Caki2 (cell line): ENCODE measurements at places on chromosomes 1 and 21. TPM values are rescaled to one million over a fixed set of nuclear protein-coding genes. Genes with fewer than 3 reads are reported as not detected.

DNA sequence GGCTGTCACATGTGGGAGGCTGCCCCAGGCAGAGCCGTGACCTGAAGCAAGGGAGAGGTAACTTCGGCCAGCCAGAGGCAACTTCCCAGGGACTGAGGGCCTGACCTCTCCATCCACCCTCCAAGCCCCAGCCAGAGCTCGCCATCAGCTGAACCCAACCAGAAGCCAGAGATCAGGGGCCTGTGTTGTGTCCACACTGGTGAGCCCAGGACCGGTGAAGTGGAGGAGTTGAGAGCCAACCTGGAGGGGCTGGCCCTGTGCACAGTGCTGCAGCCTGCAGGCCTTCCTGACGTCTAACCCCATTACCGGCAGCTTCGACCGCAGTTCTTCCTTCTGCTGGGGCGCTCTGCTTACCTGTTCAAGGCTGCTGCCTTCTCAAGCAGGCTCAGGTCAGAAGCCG, 19.6 kb upstream of the PDE9A start:
- DNase-seq, result no peak

DNA sequence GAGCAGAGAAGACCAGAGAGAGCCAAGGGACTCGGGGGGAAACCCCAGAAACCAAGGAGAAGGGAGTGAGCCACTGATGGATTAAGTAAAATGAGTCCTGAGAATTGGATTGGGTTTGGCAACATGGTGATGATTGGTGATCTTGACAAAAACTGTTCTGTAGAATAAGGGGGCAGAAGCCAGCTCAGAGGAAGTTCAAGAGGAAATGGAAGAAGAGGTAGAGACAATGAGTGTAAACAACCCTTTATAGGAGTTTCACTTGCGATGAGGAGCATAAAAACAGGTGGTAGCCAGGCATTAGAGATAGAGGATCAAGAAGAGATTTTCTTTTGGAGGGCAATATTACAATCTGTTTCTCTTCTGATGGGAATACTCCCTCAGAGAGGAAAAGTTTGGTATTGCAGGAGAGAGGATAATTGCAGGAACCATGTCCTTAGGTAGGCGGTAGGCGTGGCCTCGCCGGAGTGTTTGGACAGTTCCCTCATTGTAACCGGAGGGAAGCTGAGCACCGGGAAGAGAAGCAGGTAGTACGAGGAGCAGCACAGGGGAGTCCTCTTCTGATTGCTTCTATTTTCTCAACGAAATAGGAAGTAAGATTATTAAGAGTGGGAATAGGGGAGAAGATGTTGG, 68.4 kb upstream of the TENT5C start:
- DNase-seq, result no peak

GRCh38 chr1:29156543-29157268, 25.0 kb downstream of the SRSF4 start:
- no peak for DNase-seq

OBSCN gene
- total RNA-seq, result 16.7 and 31.5 TPM in 2 replicates

DNA sequence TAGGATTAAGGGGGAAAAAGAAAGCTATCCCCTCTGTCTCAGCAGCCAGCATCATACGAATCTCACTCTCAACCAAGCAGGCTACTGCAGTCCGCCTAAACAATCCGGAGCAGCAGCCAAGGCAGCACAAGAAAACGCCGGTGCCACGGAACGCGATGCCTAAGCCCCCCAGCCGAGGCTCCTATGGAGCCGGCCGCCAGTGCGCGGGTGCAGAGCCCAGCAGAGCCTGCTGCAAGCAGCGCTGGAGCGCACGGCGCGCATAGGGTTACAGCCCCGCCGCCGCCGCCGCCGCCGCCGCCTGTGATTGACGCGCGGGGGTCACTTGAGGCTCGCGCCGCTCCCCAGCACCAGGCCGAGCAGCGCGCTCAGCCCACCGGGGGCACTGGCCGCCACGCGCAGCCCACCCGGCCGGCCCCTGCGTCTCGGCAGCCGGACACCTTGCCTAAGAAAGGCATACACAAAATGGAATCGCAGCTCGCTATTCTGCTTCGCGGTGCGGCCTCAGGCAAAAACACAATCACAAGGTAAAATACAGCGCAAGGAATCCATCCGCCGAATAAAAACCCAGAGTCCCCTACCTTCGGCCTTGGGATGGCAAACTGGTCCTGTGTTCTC, 780 bp downstream of the HIVEP3 start:
- DNase-seq, result peak; percentile 41

DNA sequence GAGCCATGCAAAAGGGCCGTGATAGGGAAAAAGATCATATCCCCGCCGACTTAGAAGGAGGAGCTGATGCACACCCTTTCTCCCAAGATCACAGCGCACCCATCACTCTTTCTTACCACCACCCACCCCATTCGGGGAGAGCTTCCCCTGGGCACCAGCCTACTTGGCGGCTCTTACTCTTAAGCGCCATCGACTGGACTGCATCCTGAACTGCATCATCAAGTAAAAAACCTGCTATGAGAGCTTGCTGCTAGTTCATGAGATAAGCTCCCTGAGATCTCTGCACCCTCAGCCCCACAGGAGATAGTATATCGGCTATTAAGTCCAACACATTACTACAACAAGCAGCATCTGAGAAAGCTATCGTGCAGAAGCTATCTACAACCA, 125.1 kb downstream of the BARHL2 start:
- no peak for DNase-seq

DNA sequence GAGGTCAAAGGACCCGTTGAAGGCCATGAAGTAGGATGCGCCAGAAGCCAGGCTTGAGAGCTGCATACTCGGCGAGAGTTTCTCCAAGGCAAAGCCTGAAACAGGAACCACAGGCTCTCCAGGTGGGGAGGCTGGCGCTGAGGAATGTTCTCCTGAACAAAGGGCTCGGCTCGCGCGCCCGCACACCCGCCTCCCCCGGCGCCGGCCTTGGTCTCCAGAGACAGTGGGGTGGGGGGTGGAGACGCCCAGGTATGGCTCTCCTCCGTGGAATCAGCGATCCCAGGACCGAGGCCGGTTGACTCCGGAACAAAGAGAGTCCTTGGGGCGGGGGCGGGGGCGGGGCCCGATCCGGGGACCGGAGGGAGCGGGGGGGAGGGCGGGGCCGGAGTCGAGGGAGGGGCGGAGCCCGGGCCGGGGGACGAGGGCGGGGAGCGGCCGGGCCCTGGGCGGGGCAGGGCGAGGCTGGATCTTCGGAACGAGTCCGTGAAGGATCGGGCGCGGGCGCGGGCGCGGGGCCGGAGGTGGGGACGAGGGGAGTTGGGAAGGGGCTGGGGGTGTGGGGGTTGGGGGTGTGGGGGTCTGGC, 85.0 kb downstream of the NKAIN1 start:
- peak; percentile 79 for DNase-seq

GRCh38 chr1:196464480-196464941, 143.7 kb downstream of the KCNT2 start:
- DNase-seq, result peak; percentile 69

GRCh38 chr1:46747683-46748288, 28.9 kb upstream of the EFCAB14 start:
- no peak for DNase-seq

HSD3B1 gene
- not detected in 2 replicates for total RNA-seq

GRCh38 chr1:207579436-207579799, 65.5 kb upstream of the CR1L start:
- peak; percentile 65 for DNase-seq

GRCh38 chr1:48019714-48020315, 22.6 kb upstream of the TRABD2B start:
- no peak for DNase-seq

DNA sequence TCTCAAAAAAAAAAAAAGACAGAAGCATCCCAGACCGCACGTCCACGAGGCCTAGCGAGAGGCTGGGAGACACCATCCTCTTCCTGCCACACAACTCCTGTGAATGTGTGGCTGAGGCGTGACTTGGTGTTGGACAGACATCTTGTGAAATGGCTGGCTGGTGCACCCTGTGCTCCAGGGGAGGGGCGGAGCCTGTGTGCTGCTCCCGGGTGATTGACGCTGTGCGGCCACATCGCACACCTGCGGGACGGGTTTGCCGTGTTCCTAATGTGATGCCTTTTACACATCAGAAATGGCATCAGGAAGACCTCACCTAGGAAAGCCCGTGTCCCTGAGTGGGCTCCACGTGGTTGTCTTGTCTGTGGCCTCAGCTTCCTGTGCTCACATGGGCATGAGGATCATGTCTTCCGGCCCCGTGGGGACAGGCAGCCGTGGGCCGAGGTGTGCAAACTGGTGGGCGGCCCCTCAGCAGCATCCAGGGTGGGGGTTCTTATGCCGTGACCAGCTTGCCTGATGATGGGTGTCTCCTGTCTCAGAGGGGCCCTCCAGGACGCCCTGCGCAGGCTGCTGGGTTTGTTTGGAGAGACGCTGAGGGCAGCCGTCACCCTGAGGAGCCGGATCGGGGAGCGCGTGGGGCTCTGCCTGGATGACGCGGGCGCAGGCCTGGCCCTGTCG, 64.4 kb downstream of the PCNT start:
- DNase-seq, result no peak

FMN2 gene
- 1.3 and 1.9 TPM in 2 replicates for total RNA-seq

RAD54L gene
- total RNA-seq, result 9.7 and 23.5 TPM in 2 replicates

RGS18 gene
- not detected in 2 replicates for total RNA-seq

GRCh38 chr1:207822602-207823451, 71.0 kb downstream of the CD46 start:
- peak; percentile 93 for DNase-seq

DNA sequence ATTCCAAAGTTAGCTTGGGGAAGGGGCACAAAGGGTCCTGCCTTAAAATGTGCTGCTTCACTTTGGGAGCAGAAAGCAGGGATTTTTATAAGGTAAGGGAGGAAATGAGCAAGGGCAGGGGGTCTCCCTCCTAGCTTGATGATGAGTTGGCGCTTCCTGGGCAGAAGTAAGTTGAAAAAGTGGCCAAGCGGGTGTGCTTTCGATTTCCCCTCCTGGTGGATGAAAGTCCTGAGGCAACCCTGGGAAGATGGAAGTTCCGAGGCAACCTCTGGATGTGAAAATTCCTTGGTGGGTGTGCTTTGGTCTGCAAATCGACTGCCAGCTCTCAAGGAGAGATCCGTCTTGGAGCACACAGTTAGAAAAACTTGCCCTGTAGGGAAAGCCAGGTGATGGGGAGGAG, 41.7 kb upstream of the CD2 start:
- no peak for DNase-seq
